ENCODE measurements at places on chromosomes 5 and 9.

DNA sequence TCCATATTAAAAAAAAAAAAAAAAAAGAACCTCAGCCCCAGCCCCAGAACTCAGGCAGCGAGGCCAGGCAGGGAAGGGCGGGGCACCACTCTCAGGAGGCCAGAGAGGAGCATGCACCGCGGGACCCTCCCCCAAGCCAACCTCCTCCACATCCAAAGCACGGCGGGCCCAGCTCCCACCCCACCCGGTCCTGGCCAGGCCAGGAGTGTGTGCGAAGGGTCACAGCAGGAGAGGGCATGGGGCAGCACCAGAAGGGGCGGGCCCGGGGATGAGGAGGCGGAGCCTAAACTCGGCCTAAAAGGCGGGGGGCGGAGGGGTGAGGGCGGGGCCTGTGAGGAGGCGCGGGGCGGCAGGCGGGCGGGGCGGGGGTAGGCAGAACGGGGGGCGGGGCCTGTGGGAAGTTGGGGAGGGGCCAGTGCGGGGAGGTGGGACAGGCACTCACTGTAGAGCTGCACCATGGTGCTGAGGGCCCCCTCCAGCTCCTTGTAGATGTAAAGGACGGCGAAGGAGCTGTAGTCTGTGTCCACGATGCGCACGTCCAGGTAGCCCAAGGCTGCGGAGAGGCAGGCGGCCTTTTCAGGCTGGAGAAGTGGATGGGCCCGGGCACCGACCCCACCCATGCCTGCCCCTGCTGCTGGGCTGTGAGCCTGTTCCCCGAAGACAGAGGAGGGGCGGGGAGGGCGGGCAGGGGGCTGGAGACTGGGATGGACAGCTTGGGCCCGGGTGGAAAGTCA is 1.2 kb downstream of the LCN15 start:
- no peak for DNase-seq

DNA sequence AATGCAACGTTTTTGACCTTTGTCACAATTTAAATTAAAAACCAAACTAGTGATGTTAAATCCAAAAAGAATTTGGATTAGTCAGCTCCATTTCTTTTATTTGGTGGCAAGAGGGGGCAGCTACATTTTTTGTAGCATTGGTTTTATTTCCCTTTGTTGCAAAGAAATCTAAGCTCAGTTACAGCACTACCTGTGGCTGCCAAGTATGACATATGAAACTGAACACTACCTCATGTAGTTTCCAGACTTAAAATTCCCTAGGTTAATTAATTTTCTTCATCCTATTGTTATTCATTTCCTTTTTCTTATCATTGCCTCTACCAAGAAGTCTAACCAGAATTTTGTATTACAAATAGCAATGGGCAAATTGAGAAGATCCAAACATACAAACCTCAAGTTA is 393.5 kb downstream of the BRINP1 start:
- no peak for DNase-seq

- no peak for DNase-seq
These were observed 79.5 kb upstream of the SLC27A6 start for GRCh38 chr5:128885649-128886255.

DNA sequence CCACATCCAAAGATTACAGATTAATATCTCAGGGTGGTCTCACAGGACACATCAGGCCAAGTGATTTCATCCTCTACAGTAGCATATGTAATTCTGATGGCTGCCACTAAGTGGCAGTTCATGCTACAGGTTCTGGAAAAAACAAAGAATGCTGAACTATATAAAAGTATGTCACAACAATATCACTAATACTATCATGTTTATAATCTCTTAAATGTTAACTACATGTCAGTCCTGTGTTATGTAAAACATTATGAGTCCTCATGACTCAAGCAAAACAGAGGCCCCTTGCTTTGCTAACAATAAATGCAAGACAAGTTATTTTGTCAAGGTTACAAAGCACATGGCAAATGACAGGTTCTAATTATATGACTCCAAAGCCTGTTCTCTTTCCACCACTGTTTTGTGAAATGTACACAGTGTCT is 233.2 kb downstream of the FBXL17 start:
- no peak for DNase-seq

- no peak for DNase-seq
These were observed 387.0 kb upstream of the DMAC1 start for GRCh38 chr9:8186560-8186959.

All from HFF-Myc (cell line).